ENCODE measurements at places on chromosomes 4 and X. TPM values are rescaled to one million over a fixed set of nuclear protein-coding genes. Genes with fewer than 3 reads are reported as not detected.

Gene TMEM150C
- total RNA-seq, result 5.0 TPM

Gene CYTL1
- total RNA-seq, result 2.2 TPM

Gene SERPINA7
- total RNA-seq, result not detected

Gene XK
- total RNA-seq, result 0.65 TPM

Gene KDR
- 4.3 TPM for total RNA-seq
